Stimulated activated CD4-positive, alpha-beta T cell treated with anti-CD3 and anti-CD28 coated beads, TNF-alpha, amount 100 ng/mL, for 1 hour (primary cell): ENCODE measurements at places on chromosomes 3 and 15.

DNA sequence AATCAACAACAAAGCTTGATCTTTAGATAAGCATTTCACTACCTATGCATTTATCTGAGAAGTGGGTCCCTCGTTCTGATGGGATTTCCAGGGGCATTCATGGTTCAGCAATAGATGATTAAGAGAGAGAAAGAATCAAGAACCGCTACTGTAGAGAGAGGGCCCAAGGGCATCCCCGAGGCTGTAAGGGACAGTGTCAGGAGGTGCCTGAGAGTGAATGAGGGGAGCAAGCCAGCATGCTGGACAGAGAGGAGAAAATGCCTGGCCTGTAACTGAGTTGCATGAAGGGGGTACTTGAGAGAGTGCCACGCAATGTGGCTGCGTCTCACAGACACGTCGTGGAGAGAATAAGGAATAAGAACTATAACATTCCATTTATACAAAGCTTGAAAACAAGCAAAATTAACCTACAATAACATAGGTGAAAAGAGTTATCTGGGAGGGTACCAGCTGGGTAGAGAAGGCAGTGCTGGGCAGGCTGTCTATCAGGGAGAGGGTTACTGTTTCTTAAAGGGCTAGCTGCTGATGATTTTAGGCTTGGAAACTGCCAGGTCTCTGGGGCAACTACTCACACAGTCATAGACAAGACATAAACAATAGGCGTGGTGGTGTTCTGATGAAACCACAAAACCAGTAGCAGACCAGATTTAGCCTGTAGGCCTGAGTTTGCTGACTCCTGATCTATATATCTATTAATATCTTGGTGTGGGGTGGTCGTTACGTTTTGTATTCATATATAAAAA, 374.6 kb upstream of the CFAP20DC start:
- no peak for DNase-seq

- DNase-seq: no peak
Observed at GRCh38 chr3:108100906-108101660, 10.3 kb upstream of the CD47 start.

GRCh38 chr15:81376231-81376630, 2.2 kb upstream of the TMC3 start:
- DNase-seq: no peak

DNA sequence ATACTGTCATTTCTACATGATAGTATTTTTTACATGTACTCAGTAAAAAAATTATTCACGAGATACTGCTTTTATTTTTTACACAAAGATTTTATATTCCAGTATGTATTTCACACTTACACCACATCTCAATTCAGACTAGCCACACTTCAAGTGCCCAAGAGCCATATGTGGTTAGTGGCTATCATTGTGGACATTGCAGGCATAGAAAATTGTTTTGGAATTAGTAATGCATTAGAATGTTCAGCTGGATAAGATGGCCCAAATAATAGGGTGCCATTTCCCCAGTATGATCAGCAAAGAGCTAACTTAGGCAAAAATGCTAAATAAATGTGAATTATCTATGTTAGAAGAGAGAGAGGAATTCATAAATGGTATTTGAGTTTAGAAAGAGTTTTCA, 203.8 kb upstream of the MCTP2 start:
- DNase-seq: no peak

DNA sequence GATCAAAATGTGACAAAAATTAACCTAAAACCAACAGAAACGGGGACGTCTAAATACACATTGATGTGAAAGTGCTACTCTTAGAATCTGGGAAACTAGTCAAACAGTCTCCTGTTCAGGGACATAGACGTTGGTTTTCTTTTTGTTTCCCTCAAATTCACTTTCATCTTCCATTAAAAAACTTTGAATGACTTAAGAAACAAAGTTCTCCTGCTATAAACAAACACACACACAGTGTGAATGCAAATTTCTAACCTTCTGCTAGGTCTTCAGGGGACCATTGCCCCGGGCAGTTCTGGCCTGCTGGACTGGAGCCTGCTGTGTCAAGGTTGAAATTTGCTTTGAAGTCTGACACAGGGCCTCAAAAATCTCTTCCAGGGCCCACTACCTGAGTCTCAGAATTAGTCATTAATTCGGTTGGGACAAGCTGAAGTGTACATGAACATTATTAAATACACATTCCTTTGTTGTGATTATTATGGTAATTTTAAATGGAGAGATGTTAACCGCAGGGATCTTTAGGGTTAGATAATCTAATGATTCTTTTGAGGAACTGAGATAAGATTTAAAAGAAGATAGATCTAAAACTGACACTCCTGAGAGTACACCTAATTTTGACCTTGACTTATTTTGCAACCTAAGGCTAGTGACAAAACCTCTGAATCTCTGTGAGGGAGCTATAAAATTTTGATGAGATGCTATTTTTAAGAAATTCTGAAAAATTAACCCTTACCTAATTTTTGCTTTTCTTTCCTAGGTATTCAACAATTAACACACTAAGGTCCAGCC, 1260.4 kb downstream of the ROBO1 start:
- no peak for DNase-seq

GRCh38 chr3:187952849-187953248, 201.1 kb upstream of the LPP start:
- DNase-seq: no peak

- no peak for DNase-seq
Observed at GRCh38 chr15:27743638-27744037, 355.5 kb downstream of the OCA2 start.

GRCh38 chr3:17122758-17123157, 238.0 kb downstream of the PLCL2 start:
- DNase-seq: no peak

- no peak for DNase-seq
Observed at GRCh38 chr3:154280161-154280560, 44.1 kb downstream of the DHX36 start.

DNA sequence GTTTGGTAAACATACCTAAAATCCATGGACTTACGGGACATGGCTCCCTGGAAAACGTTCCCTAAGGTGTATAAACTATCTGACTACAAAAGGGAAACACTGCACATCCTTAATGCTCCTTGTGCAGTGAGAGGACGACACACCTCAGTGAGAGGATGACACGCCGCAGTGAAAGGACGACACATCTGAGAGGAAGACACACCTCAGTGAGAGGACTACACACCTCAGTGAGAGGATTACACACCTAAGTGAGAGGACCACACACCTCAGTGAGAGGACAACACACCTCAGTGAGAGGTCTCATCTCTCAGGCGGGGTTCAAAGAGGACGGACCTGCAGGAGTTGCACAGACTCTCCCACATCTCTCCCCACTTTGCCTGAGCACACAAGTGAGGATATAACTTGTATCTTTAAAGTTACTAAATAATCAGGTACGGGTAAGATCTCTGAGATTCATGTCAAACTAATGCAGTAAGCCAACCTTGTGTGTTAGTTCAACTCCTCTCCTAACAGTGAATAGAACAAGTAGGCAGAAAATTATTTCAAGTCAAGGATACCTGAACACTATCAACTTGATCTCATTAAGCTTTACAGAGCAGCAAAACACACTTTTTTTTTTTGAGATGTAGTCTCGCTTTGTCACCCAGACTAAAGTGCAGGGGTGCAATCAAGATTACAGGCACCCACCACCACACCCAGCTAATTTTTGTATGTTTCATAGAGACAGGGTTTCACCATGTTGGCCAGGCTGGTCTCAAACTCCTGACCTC, 32.1 kb downstream of the HERC2 start:
- DNase-seq: no peak
